ENCODE measurements at places on chromosomes 2 and 18.

DNA sequence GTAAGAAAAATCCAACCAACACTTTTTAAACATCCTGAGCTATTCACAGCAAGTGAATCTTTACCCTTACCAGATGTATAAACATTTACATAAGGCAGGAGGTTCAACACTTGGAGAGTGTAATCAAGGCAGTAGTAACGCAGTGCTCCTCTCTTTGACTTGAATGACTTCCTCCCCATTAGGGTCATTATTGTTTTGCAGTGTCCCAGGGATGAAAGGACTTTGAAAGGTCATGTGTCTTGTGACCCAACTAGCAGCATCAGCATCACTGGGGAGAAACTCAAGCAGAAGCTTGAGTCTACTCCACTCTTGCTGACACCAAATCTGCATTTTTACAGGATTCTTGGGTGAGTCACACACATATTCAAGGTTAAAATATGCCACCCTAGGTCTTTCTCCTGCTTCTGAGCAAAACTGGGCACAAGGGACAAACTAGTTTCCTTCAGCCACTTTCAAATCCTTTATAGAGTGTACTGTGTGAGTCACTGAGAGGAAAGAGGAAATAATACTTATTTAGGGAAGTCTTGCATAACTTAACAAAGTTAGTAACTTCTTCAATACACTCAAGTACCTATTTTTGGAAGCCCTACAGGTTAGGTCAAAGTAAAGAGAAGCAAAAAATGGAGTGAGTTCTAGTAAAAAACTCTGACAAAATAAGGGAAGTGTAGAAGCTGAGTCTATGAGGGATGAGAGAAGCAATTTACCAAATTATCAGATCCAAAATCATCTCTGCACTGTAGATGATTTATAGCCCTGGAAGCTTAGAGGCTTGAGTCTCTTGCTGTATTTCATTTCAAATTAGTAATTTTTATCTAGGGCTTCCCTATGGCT is 51.0 kb upstream of the EML4 start:
- DNase-seq: no peak

GRCh38 chr2:146238254-146238966 is 1606.4 kb upstream of the ACVR2A start:
- DNase-seq: no peak

- DNase-seq: no peak
Measured at GRCh38 chr2:88125924-88126771, 1.7 kb downstream of the FABP1 start.

DNA sequence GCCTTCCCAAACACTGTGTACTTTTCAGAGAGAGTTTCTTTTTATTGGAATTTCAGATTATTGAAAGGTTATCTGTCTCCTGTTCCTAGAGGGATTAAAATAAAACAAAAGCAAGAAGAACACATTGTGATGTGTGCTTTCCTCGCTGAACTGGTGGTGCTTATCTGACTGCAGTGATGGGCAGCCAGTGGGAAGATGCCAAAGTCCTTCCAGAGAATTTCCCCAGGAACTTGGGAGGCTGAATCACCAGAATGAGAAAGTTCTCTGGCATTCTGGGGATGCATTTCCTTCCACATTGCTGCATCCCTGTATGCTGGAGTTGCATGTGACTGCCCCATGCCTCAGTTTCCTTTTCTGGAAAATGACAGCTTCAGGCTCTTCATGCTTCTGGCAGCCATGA is 53.9 kb upstream of the SEC11C start:
- no peak for DNase-seq

GRCh38 chr2:63425606-63426005 is 162.7 kb downstream of the WDPCP start:
- DNase-seq: no peak

DNA sequence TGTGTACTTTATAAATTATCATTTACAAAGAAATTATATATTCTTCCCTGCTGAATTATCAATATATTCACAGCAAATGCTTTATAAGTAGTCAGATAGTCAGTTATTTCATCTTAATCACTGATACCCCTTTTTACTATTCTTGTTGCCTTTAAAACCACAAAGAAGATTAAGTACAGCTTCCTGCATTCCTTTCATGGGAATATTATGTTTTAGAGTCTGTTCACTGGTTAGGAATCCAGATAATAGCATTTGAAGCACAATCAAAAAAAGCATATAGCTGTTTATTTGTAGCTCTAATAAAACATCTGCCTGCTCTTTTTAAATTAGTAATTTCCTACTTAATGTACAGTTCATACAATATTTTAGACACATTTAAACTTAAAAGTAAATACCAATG is 508.9 kb downstream of the FBXO15 start:
- DNase-seq: no peak

- no peak for DNase-seq
Measured at GRCh38 chr2:213187833-213188532, 36.6 kb upstream of the IKZF2 start.

GRCh38 chr2:212177724-212178123 is 360.9 kb downstream of the ERBB4 start:
- DNase-seq: no peak

GRCh38 chr2:64112016-64112415 is 32.2 kb downstream of the PELI1 start:
- no peak for DNase-seq

GRCh38 chr2:200329798-200330197 is 23.3 kb downstream of the SPATS2L start:
- DNase-seq: no peak

GRCh38 chr18:58562146-58562998 is 66.5 kb downstream of the ALPK2 start:
- no peak for DNase-seq

- no peak for DNase-seq
Measured at GRCh38 chr2:58156780-58157179, 84.3 kb downstream of the FANCL start.

GRCh38 chr2:946073-946948 is 4.3 kb upstream of the SNTG2 start:
- DNase-seq: no peak

DNA sequence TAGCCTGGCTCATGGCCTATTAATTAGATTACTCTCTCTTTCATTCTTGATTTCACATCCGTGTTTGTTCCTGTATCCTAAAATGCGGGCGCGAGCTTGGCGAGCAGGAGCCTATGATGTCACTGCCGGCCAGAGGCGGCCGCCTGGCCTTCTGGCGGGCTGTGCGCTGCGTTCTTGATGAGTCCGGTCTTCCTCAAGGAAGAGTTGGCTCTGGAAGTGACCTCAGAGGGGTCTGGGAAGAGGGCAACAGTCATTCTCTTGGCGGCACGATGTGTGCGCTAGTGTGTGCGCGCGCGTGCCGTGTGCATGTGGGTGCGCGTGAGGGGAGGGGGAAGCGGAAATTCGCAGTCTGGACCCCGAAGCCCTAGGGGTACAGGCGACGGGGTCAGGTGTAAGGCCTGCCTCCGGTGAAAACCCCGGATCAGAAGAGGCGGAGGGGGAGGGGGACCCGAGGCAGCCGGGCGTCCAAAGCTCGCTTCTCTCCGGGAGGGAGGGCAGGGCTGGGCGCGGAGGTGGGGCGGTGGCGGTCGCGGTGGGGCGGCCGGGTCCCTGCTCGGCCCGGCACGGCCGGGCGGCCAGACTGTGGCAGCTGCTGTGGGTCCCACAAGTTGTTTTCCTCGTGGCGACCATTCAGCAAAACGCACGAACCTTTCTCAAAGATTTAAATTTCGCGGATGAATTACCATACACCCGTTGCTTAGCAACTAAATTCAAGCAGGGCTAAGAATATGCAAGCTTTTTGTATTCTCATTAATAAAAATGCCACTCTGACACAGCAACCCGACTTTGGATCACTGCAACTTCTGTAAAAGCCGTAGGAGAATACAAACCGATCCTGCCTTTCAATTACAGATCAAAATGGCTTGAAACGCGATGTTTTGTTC is 8.4 kb downstream of the POU3F3 start:
- DNase-seq: no peak

DNA sequence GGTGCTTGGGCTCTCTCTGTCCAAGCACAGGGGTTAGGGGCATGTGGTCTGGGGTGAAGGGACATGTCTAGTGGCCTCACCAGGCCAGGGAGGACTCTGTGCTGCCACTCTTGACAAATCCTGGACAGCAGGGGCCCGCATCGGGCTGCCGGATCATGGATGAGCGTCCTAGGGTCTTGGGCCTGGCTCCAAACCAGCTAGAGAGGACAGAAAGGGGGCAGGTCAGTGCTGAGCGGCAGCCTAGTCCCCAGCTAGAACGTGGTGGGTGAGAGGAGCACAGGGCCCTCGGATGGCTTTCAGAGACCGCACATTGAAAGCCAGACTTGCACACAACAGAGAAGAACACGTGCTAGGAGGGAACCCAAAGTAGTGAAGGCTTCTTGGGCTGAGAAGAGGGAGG is 241.2 kb downstream of the ATAD2B start:
- no peak for DNase-seq
